ENCODE measurements at places on chromosomes 7 and 10.

DNA sequence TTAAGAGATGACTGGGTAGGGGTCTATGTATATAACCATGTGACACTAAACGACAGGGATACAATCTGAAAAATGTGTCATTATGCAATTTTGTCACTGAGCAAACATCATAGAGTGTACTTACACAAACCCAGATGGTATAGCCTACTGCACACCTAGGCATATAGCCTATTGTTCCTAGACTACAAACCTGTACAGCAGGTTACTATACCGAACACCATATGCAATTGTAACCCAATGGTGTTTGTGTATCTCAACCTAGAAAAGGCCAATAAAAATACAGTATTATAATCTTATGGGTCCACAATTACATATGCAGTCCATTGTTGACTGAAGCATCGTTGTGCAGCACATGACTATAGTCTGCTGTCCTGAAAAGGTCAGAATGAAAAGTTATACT, 22.9 kb downstream of the STRIP2 start:
- DNase-seq, result no peak

DNA sequence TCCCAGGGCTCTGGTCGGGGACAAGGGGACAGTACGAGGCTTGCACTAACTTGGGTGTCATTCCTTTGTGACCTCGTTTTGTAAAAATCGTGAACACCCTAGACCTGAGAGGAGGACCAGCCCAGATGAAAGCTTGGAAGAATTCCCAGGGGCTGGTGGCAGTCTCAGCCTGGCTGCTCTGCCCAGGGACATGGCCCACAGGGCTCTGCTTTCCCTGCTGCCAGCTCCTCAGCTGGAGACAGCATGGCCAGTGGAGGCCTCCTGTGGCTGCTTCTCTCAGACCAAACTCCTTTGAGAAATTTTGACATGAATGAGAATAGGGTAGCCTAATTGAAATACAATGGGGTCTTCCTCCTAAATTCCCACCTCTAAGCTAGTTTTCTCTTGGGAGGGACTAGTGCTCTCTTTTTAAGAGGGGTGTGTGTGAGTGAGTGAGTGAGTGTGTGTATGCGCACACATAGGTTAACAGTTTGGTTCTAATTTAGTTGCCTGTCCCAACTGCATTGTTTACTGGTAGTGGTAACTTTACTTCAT, 140.3 kb upstream of the EFCAB10 start:
- DNase-seq, result no peak

- no peak for DNase-seq
Measured at GRCh38 chr7:44385434-44386138, 60.2 kb upstream of the CAMK2B start.

GRCh38 chr10:28661035-28661434, 16.3 kb upstream of the BAMBI start:
- DNase-seq, result no peak

- DNase-seq, result no peak
Measured at GRCh38 chr7:6180344-6180725, 92.1 kb downstream of the CYTH3 start.

- no peak for DNase-seq
Measured at GRCh38 chr7:143300959-143301935, 13.1 kb downstream of the CASP2 start.

GRCh38 chr10:132590094-132590751, 52.6 kb downstream of the INPP5A start:
- no peak for DNase-seq

GRCh38 chr7:127911968-127912511, 119.2 kb downstream of the LRRC4 start:
- no peak for DNase-seq

- peak; percentile 29 for DNase-seq
Measured at GRCh38 chr7:22016507-22016906, 70.8 kb upstream of the CDCA7L start.

DNA sequence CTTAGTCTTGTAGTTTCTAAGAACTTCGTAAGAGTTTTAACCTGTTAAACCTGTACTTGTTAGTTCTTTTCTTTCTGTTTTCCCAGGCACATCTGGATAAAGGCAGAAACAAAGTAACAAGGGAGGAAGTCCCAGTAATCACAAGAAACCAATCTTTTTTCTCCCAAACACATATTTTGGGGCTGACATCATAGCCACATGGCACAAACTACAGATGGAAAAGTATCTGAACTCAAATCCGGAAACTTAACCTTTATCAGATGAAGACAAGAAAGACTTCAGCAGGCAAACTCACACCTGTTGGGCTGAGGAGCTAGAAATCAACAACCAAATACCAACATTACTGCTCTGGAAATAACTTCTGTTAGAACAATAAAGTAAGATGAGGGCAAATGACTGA, 67.1 kb downstream of the CUBN start:
- DNase-seq, result peak; percentile 69

DNA sequence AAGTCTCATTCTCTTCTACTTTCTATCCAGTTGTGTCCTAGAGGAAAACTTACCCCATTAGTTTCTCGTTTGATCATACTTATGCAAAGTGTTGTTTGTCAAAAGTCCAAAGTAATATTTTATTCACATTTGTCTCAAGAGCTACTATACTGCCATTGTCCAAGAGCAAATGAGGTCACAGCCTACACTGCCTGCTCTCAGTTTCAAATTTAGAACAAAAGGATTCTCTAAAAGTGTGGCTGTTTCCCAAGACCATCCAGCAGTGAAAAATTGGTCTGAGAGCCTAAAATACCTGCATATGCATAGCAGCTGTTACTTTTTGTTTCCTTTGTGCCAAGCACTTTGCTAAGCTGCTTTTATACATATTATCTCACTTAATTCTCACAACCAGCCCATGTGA, 439.5 kb upstream of the NFE2L3 start:
- peak; percentile 39 for DNase-seq

- no peak for DNase-seq
Measured at GRCh38 chr7:132390705-132391104, 185.6 kb downstream of the PLXNA4 start.

DNA sequence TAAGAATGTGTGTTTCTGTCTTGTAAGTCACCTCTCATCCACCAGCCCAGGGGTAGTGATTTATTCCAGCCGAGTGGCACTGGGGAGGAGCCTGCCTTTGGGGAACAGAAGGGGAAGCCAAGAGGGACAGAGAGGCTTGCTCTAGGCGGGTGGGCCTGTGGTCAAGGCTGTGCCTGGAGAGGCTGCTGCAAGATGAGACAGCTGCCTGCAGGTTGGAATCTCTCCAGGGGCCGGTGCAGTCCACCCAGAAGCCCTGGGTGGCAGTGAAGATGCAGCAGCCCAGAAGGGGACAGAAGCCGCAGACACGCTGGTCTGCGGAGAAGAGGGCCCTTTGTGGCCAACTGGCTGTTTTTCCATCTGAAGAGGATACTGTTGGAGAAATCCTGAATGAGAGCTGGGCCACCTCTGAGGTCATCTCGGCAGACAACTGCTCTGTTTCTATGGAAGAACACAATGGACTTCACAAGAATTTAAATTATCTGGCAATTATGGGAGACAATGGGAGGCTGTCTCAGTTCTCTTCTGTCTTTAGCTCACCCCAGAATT, 175.7 kb downstream of the GFRA1 start:
- peak; percentile 50 for DNase-seq

DNA sequence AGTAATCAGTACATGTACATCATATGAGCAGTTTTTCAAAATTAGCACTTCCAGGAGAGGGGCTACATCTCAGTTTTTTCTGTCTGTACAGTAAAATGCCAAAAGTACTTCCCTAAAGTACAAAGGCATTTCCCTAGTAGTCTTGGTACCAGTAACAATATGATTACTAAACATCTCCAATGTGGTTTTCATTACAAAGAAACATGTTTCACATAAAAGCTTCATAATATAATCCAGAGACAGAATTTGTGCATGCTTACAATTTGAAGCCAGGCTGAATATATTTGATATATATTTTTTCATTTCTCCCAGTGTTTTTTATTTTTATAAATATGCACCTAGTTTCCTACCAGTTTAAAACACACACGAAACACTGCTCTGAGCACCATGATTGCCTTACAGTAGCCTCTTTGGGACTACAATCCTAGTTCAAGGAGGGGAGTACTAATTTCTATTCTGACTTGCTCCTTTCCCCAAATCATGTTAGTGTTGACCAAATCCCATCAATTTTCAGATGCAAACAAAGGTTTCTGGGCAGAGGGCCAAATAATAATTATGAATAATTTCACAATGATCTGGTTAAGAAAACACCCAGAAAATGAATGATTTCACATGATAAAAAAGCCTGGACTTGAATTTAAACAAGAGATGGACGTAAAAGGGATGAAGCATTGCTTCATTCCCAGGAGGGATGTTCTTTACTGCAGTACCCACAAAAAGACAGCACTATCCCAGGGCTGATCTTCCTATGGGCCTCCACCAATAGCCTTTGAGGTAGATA, 201.3 kb downstream of the SLC25A13 start:
- peak; percentile 23 for DNase-seq

DNA sequence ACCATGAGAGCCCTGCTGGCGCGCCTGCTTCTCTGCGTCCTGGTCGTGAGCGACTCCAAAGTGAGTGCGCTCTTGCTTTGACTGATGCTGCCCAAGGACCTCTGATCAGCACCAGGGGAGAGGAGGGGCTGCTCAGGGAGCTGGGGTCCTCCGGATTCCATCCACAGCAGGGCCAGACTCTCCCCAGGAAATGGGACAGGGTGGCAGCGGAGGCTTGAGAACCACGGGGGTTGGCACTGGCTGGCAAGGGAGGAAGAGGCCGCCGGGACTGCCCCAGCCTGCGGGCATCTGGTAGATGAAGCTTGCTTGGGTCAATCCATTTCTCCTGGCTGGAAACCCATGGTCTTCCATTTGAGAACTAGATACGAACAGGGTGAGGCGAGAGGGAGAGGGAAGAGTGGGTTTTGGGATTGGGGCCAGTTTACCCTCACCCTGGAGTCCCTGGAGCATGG, 647 bp downstream of the PLAU start:
- DNase-seq, result no peak

DNA sequence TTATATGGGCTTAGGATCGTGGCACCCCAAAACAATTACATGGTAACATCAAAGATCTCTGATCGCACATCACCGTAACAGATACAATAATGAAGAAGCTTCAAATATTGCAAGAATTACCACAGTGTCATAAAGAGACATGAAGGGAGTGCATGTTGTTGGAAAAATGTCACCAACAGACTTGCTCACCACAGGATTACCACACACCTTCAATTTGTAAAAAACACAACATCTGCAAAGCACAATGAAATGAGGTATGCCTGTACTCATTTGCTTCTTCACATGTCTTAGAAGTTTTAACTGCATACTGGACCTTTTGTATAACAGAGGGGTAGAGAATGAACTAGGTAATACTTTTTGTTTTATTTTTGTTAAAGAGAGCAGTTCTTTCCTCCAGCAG, 96.6 kb downstream of the TPST1 start:
- DNase-seq, result no peak

- DNase-seq, result no peak
Measured at GRCh38 chr7:7102906-7103305, 79.4 kb upstream of the C1GALT1 start.

DNA sequence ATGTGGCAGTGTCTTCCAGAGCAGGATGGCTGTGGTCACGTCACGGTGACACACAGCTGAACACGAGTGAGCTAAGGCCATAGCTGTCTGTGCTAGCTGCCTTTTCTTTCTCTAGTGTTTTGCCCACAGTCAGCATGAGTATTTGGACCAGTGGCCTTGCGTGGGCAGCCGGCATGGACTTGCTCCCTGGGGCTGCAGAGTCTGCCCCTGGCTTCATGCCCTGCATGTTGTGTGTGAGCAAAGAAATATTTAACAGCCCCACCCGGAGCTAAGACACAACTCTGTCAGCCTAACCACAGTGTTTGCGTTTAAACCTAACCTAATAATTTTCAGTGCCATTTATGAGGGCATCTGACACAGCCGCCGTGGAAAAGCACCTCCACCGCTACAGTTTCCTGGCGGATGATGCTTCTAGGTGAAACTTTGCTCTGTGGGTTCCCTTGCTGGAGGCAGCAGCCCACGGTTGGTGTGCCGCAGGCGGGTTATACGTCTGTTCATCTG, 14.6 kb downstream of the CHST12 start:
- no peak for DNase-seq

GRCh38 chr10:82394122-82394521, 519.1 kb downstream of the NRG3 start:
- peak; percentile 29 for DNase-seq

DNA sequence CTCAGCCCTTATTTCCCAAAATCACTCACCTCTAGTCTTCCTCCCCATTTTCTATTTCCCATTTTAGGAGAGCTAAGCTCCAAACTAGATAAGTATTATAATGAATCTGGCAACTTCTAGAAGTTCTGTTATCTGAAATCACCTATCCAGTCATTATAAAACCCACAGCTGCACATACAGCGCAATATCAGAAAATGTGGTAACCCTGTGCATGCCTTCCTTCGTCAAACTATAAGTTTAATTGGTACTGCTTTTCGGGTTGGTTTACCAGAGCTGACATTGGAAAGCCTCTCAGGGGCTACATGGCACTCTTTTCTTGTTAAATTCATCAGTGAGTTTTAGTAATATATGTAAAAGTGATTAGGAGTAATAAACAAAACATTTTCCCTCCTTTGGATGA, 1.6 kb downstream of the LAMB4 start:
- no peak for DNase-seq
